ENCODE measurements at places on chromosomes 3 and 15.

DNA sequence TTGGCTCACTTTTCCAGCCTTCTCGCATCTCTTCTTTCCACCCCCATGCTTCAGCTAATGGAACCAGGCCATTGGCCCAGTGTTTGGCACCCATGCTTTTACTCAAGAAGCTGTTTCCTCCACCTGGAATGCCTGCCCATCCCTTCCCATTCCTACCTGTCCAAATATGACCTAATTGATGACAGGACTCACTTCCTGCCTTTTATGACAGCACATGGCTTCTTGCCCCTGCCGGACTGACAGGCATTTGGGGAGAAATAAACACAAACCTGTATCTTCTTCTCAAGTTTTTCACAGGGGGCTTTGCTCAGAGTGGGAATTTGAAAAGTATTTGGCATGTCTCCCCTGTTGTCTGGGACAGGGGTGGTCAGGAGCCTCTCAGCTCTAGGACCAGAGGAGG, 120.1 kb downstream of the ABHD5 start:
- H3K4me1 ChIP-seq: no peaks in the 10 kb centered on the region
- no peaks in the 10 kb centered on the region for H3K36me3 ChIP-seq
- no peak overlapping the region for H3K27ac ChIP-seq
- no peak overlapping the region for H3K4me3 ChIP-seq

- no peak for DNase-seq
- H3K27me3 ChIP-seq: no peaks in the 10 kb centered on the region
- no peak overlapping the region for H3K4me3 ChIP-seq
- no peaks in the 10 kb centered on the region for H3K36me3 ChIP-seq
- H3K27ac ChIP-seq: no peak overlapping the region
These were observed 199.7 kb downstream of the CHL1 start for GRCh38 chr3:396293-396692.

GRCh38 chr3:24111711-24112110, 166.6 kb downstream of the NR1D2 start:
- no peak overlapping the region for H3K27ac ChIP-seq
- H3K4me1 ChIP-seq: no peaks in the 10 kb centered on the region

GRCh38 chr3:11901286-11901875, 54.7 kb upstream of the TAMM41 start:
- no peak for DNase-seq
- H3K27me3 ChIP-seq: no peaks in the 10 kb centered on the region
- no peak overlapping the region for H3K27ac ChIP-seq
- H3K4me3 ChIP-seq: no peak overlapping the region
- H3K4me1 ChIP-seq: no peaks in the 10 kb centered on the region

DNA sequence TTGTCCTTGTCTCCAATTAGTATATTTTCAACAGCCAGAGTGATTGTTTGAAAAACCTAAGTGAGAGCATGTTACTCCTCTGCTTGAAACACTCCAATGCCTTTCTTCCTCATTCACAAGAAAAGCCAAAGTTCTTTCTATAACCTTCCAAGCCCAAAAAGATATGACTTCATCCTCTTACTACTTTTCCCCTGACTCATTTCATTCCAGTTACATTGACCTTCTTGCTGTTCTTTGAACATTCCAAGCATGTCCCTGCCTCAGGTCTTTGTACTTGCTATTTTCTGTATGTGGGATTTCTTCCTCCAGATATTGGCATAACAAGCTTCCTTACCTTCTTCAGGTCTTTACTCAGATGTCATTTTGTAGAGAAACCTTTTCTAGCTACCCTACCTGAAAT, 28.3 kb downstream of the EHHADH start:
- H3K36me3 ChIP-seq: no peaks in the 10 kb centered on the region

DNA sequence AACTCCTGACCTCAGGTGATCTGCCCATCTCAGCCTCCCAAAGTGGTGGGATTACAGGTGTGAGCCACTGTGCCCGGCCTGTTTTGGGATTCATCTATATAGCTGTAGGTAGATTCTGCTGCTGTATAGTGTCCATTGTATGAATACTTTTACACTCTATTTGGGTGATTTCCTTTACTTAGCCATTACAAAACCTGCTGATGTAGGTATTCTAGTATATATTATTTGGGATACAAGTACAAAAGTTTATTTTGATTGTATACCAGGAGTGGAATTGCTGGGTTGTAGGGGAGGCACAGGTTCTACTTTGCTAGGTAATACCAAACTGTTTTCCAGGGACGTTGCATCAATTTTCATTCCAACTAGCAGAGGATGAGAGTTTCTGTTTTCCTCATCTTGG, 9.5 kb upstream of the OXSR1 start:
- no peak overlapping the region for H3K27ac ChIP-seq
- no peaks in the 10 kb centered on the region for H3K27me3 ChIP-seq
- H3K4me3 ChIP-seq: no peak overlapping the region
- no peaks in the 10 kb centered on the region for H3K36me3 ChIP-seq
- H3K4me1 ChIP-seq: no peaks in the 10 kb centered on the region

- peaks cover 6% of the 10 kb centered on the region for H3K4me1 ChIP-seq
- H3K36me3 ChIP-seq: no peaks in the 10 kb centered on the region
- H3K27me3 ChIP-seq: no peaks in the 10 kb centered on the region
- no peak overlapping the region for H3K4me3 ChIP-seq
- DNase-seq: no peak
- H3K27ac ChIP-seq: no peak overlapping the region
These were observed 903.2 kb downstream of the MCTP2 start for GRCh38 chr15:95134431-95135110.

GRCh38 chr3:10195366-10196089, 30.8 kb downstream of the IRAK2 start:
- no peaks in the 10 kb centered on the region for H3K27me3 ChIP-seq
- no peaks in the 10 kb centered on the region for H3K36me3 ChIP-seq
- no peak overlapping the region for H3K27ac ChIP-seq
- peaks cover 7% of the 10 kb centered on the region for H3K4me1 ChIP-seq
- no peak overlapping the region for H3K4me3 ChIP-seq

DNA sequence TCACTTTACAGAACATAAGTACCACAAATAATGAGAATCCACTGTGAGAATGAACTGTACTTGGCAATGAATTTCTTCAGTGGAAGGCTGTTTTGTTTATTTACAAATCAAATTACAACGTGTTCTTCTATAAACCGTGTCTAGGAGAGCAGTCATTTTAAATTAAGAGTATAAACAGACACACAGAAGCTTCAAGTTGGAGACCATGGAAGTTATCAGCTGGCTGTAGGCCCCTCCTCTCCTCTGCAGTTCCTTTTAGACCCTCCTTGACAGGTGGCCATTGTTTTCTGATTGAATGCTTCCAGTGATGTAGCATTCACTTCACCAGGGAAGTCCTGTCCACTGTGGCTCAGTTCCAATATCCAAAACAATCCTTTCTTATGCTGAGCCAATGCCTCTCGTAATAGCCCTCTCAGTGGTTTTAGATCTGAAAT, 7.3 kb upstream of the MAPK6 start:
- no peaks in the 10 kb centered on the region for H3K27me3 ChIP-seq
- no peaks in the 10 kb centered on the region for H3K4me1 ChIP-seq
- no peaks in the 10 kb centered on the region for H3K36me3 ChIP-seq
- H3K27ac ChIP-seq: no peak overlapping the region
- no peak for DNase-seq

DNA sequence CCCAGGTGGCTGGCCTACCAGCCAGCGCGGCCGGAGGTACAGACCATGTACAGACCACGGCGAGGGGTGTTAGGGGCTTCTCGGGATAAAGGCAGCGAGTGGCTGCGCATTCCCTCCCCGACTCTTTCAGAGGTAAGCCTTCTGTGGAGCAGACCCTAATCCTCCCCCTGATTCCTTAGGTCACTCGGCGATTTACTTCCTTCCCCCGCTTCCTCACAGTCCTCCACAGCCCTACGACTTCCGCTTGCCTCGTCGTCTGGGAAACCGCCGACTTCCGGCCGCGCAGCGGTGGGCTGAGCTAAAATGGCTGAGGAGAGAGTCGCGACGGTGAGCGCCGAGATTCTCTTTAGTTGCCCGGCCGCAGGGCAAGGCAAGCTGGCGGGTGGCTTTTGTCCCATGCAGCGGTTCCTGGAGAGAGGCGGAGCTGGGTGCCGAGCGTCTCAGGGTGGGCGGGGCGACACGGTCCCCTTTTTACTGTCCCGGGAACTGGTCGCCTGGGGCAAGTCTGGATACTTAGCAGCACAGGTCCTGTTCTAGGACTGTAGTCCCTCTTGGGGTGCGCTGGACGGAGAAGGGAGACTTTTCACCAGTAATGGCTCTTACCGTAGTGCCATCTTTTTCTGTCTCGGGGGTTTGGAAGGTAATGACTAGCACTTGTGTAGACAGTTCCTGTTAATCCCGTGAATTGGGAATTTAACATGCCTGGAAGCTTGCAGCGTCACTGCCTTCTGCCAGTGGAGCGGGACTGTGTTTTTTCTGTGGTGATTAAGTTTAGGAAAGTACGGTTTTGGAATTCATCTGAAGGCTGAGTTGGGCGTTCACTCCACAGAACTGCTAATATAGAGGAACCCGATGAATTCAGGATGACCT, at the start of the genes BBS4 and HIGD2B:
BBS4 (plus strand) TSS at position 283 of the 870 bp plus-strand sequence; CDS start at position 304, 21 bp downstream.
HIGD2B (minus strand) TSS at position 258 of the 870 bp plus-strand sequence. CDS start 9,808 bp downstream, outside the sequence.
- H3K27me3 ChIP-seq: no peaks in the 10 kb centered on the region
- no peaks in the 10 kb centered on the region for H3K4me1 ChIP-seq
- H3K27ac ChIP-seq: peak within 1 kb of the TSS; percentile 72
- H3K4me3 ChIP-seq: peak within 1 kb of the TSS; percentile 96

- H3K36me3 ChIP-seq: no peaks in the 10 kb centered on the region
- peak overlapping the region; percentile 79 for H3K4me3 ChIP-seq
- H3K27me3 ChIP-seq: peaks cover 2% of the 10 kb centered on the region
- H3K4me1 ChIP-seq: no peaks in the 10 kb centered on the region
These were observed 543 bp downstream of the ARPIN start for GRCh38 chr15:89912145-89912673.

DNA sequence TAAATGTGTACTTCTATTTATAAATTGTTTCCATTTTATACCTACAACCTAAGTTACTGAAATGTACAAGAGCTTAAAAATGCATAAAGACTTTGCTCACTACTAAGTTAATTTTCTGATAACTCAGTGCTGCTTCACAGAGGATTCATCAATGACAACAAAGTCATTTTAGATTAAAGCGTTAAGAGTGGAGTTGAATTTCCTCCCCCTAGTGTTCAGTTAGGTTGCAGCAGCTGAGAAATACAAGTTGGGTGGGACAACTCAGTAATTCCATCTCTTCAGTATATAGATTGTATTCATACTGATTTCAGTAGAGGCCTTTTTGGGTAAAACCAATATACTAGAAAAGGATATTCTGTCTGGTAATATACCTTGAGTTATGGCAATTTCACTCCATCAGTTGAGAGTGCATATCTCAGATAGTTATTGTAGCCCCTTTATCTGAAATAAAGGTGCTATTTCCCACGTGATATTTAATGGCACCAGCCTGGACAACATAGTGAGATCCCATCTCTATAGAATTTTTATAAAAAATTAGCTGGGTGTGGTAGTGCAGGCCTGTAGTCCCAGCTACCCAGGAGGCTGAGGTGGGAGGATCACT, 6.9 kb upstream of the RPL35A start:
- H3K27me3 ChIP-seq: no peaks in the 10 kb centered on the region
- no peaks in the 10 kb centered on the region for H3K36me3 ChIP-seq

GRCh38 chr3:129890891-129891290, 2.6 kb downstream of the TMCC1 start:
- H3K4me1 ChIP-seq: peaks cover 5% of the 10 kb centered on the region
- H3K4me3 ChIP-seq: no peak overlapping the region
- H3K27me3 ChIP-seq: no peaks in the 10 kb centered on the region
- H3K27ac ChIP-seq: no peak overlapping the region

GRCh38 chr3:76065964-76066363, 280.6 kb upstream of the ZNF717 start:
- H3K4me1 ChIP-seq: peaks cover 9% of the 10 kb centered on the region
- no peak overlapping the region for H3K4me3 ChIP-seq
- DNase-seq: no peak
- no peak overlapping the region for H3K27ac ChIP-seq
- no peaks in the 10 kb centered on the region for H3K27me3 ChIP-seq
